ENCODE measurements at places on chromosomes 1 and 21.

GRCh38 chr1:163213626-163214025 lies 10.9 kb upstream of the RGS5 start:
- no peak for DNase-seq

DNA sequence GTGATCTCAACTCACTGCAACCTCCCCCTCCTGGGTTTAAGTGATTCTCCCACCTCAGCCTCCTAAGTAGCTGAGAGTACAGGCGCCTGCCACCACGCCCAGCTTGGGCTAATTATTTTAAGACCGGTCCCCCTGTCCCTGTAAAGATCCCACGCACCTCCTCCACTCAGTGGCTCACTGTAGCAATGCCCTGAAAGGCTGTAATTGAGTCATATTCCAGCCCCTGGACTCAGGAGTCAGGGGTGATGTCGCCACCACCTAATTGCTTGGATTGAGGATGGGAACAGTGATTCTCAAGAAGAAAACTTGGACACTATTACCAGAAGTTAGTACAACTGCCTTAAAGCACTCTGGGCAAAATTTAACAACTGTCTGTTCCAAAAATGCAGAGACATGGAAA lies 3.1 kb upstream of the EDARADD start:
- DNase-seq = no peak

DNA sequence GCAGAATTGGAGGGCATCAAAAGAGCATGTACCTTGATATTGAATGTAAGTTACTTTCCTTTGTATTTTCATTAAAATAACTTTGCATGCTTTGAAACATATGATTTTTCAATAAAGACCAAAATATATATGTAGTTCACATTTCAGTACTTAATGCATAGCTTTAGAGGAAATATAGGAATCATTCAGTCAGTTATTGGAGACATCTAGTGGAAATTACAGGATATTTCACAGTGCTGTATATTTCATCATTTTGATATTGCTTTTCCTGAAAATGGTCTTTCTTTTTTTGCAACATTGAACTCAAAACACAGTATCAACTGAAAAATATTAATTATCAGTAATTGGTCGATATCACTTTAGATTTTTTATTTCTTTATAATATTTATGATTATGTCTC lies 375.8 kb downstream of the NCAM2 start:
- DNase-seq = no peak

GRCh38 chr1:85264150-85264549 lies 4.7 kb upstream of the C1orf52 start:
- DNase-seq = no peak

DNA sequence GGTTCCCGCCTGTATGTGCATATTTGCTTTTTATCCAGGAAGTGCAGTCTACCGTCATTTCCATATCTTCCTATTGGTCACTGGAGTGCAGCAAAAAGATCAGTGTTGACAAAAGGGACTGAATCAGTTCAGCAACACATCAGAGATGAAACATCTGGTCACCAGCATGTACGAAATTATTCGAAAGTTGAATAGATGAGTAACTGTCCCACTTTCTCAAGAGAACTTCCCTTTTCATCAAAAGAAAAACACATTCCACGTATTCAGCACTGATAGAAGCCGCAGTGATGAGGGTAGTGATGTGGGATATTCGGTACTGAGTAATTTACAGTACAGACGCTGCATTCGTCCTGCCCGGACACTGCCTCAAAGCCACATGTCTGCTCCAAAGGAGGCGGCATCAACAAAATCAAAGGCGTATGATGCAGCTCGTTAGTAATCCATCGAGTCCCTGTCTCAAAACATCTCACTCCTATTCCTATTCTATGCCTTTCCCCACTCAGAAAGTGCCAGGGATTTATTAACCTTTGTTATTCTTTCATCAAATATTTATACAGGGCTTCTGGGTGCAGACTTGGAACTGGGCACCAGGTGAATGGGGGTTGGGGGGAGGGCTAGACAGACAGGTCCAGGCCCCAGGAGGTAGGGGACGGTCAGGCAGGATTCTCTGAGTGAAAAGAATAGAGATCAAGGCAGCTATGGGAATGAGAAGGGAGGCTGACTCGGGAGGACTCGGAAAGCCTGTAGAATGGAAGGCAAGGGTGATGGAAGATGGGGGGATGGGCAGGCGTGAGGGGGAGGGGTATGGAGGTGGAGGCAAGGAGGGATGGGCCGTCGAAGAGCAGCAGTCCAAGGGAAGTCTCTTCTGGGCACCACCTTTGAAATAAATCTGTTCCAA lies 79.5 kb upstream of the SLC45A1 start:
- no peak for DNase-seq

DNA sequence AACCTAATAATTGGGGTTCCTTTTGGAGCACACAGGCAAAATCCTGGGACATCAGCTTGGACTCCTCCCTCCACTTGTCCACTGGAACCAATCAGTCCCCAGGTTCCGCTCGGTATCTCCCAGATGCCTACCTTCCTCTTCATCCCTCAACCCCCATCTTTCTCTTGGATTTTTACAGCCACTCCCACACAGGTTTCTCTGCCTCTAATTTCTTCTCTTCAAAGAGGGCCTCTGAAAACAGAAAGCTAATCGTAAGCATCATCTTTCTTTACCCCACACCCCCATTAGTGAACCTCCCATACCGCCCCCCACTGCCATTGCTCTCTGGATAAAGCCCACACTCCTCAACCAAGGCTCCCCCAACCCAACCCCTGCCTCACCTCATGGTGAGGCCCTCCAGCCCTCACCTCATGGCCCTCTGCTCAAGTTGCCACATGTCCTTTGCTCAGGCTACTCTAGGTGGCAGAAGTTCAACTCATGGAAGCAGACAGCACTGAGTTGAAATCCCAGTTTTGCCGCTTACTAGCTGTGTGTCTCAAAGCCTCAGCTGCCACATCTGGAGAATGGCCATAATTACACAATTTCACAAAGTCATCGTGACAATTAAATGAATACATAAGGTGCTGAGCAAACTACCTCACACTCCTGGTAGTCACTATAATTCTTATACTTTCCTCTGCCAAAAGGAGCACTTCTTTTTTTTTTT lies 18.1 kb upstream of the WASF2 start:
- no peak for DNase-seq

GRCh38 chr1:54013393-54014008 lies 4.5 kb downstream of the LDLRAD1 start:
- DNase-seq = no peak

DNA sequence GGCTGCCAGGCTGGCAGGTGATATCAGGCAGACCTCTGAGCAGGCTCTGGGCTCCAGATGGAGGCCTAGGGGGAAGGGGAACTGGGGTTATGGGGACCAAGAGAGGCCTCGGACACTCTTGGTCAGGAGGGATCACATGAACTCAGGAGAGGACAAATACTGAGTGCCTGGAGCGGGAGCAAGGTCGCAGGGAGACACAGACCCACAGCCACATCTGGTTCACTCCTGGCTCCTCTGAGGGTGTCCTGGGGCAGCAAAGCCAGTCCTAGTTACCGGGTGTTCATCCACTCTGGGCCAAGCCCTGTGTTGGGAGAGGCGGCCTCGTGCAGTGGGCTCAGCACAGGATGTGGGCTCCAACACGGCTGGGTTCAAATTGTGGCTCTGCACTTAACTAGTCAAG lies 239.0 kb downstream of the PTPRU start:
- no peak for DNase-seq

DNA sequence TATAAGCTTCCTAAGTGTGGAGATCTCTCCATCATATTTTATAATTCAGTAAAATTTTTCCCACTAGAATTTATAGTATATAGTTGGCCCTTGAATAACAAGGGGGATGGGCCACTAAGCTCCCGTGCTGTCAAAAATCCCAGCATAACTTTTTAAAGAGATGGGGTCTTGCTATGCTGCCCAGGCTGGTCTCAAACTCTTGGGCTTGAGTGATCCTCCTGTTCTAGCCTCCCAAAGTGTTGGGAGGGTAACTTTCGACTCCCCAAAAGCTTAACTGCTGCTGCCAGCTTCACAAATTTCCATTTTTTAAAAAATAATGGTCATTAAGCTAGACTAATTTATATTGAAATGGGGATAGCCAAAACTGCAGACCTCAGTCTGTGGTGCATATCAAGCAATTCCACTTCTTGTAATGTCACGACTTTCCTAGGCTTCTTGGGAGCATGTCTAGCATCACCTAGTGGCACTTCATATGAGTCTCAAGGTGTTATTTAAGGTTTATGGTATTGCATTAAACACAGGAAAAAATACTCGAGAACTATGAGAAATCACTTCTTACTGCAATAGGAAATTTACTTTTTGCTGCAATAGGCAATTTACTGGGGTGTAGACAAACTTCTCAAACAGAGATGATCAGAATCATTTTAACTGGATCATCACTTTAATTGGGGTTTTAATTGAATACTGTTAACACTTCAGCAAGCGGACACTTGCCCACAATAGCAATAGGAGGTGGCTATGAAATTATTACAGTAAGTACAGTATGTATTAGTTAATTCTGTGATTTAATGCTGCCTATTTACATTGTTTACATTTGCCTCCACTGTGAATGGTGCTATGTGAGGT lies 19.3 kb upstream of the ACTA1 start:
- DNase-seq = no peak

GRCh38 chr1:17061486-17061885 lies 7.7 kb upstream of the SDHB start:
- no peak for DNase-seq

- DNase-seq = no peak
Observed at GRCh38 chr1:182608845-182609610, 4.8 kb upstream of the RGS16 start.

GRCh38 chr21:44931137-44931500 lies 8.7 kb upstream of the SLX9 start:
- DNase-seq = no peak

DNA sequence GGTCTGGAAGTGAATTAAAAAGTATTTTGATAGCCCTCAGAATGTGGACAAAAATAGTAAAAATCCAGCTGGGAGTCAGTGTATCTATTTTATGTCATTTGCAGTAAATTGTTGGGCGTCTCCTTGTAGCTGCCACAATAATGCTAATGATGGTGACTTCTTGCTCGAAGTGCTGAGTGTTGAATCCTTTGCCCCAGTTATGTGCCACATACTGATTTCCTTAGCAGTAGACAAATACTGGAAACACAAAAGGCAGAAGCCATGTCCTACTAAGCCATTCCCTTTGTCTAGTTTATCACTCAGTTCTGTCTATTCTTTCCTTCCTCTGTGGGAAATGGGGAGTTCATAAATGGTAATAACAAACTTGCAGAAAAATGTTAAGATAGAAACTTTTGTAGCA lies 70.7 kb upstream of the CXADR start:
- no peak for DNase-seq

DNA sequence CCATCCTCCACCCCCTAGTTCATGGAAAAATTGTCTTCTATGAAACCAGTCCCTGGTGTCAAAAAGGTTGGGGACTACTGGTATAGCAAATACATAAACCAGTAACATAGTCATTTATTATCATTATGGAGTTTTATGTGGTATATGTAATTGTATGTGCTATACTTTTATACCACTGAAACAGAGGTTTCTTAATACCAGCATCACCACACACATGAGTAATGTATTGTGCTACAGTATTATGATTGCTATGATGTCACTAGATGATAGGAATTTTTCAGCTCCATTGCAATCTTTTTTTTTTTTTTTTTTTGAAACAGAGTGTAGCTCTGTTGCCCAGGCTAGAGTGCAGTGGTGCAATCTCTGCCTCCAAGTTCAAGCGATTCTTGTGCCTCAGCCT lies 5.7 kb upstream of the PAXBP1 start:
- no peak for DNase-seq

DNA sequence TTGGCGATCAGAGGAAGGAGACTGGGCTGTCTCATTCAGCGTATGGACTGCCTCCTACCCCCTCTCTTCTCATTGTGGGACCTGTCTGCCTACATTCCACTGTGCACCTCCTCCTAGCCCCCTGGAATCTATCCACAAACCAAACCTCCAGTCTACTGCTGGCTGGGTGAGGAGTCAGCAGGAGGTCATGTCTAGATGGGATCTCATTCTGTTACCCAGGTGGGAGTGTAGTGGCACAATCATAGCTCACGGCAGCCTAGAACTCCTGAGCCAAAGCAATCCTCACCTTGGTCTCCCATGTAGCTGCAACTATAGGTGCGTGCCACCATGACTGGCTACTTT lies 18.0 kb upstream of the TTC22 start:
- DNase-seq = no peak

DNA sequence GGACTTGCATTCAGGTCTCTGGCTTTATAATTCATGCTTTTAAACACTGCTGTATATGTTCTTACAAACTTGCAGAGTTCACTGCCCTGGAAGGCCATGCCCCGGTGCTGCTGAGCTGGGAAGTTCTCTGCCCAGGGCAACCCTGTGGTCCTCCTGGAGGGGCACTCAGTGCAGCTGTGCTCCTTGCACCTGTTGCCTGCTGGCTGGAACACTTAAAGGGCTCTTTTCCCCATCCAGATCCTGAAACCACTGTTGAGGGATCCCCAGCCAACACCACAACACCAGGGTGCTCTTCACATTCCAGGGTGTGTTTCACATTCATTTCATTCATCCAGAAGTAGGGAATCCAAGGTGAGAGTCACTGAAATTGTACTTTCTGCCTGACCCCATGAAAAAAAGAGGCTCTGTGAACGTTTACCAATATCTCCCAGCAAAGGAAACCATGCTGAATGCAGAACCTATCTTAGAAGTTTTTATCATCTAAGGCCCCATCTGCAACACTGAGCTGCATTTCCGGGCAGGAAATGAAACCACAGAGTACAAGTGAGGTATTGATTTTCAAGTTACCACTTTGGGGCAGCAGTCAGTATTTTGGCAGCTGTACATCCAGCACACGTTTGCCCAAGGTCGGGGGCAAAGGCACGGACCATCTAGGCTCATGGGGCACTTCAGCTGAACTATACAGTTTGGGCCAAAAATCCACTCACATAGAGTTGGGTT lies 16.4 kb upstream of the KIAA0040 start:
- DNase-seq = no peak

GRCh38 chr1:156813750-156814570 lies 2.7 kb downstream of the SH2D2A start:
- DNase-seq = peak; percentile 76

DNA sequence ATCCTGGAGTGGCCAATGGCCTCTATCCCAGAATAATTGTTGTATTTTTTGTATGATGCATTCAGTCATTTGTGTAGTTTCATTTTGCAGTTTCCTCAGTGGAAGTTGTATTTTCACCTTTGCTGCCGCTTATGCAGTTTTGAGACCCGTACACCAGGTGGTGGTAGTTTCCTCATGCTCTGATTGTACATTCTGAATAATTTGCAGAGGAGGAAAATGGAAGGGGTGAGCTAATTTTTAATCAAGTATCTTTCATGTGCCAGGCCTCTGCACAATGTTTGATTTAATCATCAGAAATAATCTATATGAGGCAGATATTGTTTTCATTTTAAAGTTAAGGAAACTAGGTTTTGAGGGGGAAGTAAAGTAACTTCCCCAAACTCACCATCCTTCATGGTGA lies 29.5 kb downstream of the HLX start:
- DNase-seq = no peak

Data from GM12891 (cell line).